ENCODE measurements at places on chromosomes 6 and 20.

DNA sequence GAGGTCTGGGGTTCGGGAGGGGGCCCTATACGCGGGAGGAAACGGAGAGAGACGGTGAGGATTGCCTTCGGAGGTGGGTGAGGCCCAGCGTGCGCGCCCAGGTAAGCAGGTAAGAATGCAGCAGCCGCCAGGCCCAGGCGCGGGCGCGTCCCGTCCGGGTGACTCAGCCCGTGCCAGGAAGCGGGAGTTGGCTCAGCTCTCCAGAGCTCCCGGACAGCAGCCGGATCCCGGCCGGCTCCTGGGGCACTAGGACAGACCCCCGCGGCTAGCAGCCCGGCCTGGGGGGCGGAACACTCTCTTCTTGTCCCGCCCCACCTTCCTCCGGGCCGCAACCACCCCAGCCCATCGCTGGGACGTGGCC, 1.5 kb upstream of the MDFI start:
- DNase-seq = peak; percentile 54

DNA sequence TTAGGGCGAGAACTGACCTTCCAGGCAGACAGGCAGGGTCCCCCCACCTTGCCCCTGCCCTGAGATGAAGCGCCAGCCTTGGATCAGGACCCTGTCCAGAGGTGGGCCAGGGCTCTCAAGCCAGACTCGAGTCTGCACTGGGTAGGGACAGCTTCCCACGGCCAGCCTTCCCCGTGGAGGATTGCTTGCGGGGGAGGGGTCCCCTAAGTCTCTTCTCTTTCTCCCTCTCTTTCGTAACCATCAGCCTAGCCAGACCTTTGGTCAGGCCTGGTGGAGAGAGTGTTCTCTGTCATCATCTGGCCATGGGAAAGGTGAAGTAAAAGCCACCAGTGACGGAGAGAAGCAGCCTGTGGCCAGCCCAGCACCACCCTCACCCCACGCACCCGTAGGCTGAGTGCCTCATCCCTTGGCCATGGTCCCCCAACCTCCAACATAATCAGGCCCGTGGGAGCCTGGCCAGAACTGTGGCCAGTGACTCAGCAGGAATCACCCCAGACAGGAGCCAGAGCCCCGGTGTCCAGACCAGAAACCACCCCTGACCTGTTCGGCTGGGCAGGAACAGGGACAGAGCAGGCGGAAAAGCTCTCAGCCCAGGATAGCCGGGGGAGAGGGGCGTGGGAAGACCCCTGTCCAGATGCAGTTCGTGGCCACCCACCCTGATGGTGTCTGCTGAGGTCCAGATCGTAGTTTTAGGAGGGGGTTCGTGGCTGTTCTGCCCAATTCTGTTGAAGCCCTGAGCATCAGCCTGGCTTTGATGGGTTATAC, 47.1 kb downstream of the SNAI1 start:
- no peak for DNase-seq

DNA sequence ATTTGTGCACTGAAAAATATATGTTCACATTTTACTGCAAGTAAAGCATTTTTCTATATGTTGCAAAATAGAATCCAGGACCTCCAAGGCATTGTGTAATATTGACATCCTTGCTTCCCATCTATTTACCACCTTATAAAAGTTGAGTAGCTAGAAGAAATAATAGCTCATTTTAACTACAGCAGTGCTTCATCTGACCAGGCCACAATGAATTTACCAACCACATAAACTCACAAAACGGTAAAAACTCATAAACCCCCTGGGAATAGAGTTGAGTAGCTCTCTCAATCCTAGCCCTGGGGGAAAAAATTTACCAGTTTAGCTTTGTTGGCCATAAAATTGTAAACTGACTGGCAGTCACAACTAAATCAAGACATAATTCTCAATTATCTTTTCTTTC, 3.9 kb downstream of the ATXN1 start:
- no peak for DNase-seq

GRCh38 chr20:13274275-13274861, 53.3 kb downstream of the ISM1 start:
- DNase-seq = no peak

DNA sequence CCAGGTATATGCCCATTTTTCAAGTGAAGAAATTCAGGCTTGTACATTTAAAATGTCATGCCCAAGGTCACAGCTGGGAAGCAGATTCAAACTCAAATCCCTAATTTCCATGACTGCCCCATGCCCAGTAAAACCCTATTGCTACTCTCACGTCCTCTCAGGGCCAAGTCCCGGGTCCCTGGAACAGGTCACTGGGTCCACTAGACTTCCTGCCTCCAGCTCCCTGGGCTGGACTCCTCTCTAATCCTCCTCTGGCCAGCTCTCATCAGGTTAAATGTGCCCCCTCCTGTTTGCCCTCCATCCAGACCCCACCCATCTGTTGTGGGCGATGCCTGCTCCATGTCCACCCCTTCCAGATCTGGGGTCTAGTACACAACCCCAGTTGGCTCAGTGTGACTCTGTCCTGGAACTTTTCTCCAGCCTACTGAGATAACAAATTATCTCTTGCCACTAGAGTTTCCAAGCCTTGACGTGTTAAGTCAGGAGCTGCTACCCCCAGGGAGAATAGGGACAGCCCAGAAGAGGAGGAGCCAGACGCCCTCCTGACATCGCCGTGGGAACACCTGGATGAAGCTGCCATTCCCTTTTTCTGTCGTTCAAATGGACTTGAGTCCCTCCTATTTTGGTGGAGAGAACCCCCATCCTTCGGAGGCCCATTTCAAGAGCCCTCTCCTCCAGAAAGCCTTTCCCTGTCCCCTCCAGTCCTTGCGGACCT, 3.7 kb upstream of the SPDEF start:
- no peak for DNase-seq

DNA sequence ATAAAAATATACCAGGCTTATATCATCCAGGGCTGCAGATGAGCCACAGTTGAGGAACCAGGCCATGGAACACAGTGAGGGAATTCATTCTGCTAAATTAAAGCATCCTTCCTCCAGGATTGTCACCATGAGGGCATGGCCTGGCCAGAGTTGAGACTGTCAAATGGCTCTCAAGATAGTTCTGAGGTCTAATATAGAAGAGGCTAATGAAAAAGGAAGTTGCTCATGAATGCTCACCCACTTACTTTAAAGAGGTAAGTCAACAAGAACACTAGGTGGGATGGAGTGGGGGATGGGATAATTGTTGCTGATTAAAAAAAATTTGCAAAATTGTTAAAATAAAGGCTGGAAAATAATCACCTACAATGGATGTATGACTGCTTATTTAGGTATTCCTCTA, 72.0 kb upstream of the GCM1 start:
- no peak for DNase-seq

DNA sequence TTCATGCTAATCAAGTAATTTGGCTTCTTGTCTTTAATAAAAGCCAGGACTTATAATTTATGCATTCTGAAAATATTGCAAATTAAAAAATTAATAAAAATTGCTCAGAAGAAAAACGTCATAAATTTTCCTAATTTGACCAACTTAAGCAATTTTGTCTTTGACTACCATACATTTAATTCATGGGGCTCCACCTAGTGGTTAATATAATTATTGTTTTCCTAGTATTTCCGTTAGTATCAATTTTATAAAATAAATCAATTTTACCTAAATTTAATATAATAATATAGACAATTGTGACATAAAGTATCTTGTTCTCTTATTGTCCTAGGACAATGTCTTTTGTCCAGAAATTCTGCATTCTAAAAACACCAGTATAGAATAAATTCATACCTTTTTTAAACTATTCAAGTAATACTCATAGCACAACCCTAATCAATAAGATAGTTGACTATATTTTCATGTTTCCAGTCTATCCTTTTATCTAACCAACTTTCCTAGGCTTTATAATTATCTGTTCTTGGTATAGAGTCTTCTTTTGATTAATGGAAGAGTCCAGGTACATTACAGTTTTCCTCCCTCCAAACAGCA, 319.9 kb downstream of the TRDN start:
- no peak for DNase-seq

- DNase-seq = no peak
These were observed 4.1 kb upstream of the RAB23 start for GRCh38 chr6:57226221-57226620.

GRCh38 chr20:59743767-59744485, 139.6 kb downstream of the PHACTR3 start:
- DNase-seq = peak; percentile 27

- DNase-seq = no peak
These were observed 286.2 kb upstream of the QKI start for GRCh38 chr6:163128324-163128723.

- DNase-seq = no peak
These were observed 94.5 kb downstream of the BACH2 start for GRCh38 chr6:90202156-90202555.

DNA sequence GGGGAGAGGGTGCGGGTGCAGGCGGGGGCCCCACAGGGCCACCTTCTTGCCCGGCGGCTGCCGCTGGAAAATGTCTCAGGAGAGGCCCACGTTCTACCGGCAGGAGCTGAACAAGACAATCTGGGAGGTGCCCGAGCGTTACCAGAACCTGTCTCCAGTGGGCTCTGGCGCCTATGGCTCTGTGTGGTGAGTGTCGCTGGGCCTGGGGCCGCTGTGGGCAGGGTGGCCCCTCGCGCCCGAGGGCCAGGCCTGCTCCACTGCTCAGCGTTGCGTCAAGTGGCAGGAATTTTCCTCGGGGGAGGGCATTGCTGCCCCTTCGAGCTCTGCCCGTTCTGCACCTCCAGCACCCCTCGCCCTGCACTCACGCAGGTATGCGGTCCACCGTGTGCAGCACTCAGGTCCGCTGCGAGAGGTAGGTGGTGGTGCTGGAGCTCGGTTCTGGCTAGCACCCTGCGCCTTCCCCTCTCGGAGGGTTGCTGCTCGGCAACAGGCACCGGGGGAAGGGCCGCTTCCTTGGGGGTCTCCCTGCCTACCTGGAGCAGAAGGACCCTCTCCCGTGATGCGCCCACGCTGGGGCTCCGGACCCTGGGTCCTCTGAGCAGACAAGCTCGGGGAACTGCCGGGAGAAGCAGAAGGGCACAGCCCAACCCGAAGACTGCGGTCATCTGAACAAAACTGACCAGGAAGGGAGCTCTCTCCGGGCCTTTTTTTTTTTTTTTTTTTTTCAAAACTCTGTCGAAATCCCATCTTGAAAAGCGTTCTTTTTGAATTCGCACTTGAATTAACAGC, 674 bp downstream of the MAPK14 start:
- DNase-seq = no peak

DNA sequence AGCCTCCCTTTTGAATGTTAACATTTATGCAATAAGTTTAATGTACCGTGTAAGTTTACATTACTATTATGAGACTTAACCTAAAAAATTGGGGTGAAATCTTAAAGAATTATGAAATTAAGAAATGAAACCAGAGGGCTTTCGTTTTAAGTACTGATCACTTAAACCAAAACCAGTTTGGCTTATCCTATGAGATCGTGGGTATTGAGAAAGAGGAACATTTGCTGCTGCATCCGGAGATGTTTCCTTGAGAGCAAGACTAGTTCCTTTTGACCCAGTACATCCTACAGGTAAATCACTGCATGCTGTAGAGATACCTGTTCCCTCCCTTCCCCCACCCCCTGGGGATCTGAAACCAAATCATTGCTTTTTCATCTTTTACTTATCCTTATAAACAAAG, 201.3 kb downstream of the ESR1 start:
- DNase-seq = no peak

- DNase-seq = no peak
These were observed 100.7 kb downstream of the RIN2 start for GRCh38 chr20:19858466-19859371.

DNA sequence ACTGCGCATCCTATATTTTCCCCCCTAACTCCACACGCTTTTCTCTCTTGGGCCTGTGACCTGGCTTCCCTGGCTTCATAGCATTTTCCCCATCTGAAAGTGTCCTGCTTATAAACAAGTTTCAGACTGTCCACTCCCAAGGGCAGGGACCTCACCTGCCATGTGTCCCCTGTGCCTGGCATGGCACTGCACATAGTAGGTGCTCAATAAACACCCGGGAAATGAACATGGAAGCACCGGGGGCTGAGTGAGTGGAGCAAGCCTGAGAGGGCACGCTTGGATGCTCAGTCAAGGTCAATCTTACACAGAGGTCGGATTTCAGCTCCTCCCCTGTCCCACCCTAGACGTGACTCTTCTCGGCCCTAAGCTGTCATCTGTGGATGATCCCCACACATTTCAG, 96.9 kb downstream of the NFATC2 start:
- no peak for DNase-seq

DNA sequence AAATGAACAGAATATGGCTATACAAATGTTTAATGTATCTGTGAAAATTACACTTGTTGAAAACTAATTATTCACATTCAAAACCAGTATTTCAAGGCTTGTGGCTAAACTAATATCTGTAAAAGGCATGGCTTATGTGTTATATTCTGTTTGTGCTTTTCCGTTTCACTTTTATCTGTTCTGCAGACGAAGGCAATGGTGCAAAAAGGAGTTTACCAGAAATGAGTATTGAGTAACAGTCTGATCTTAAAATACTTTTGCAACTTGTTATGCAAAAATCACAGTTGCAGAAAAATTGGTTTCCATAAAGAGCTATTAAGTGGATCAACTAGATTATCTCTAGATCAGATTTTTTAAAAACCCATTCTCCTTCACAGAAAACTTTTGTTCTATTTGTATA, 9.4 kb upstream of the STX11 start:
- no peak for DNase-seq

- no peak for DNase-seq
These were observed 25.4 kb upstream of the AFDN start for GRCh38 chr6:167801263-167801662.

GRCh38 chr6:37540390-37540789, 40.7 kb upstream of the CCDC167 start:
- DNase-seq = no peak

DNA sequence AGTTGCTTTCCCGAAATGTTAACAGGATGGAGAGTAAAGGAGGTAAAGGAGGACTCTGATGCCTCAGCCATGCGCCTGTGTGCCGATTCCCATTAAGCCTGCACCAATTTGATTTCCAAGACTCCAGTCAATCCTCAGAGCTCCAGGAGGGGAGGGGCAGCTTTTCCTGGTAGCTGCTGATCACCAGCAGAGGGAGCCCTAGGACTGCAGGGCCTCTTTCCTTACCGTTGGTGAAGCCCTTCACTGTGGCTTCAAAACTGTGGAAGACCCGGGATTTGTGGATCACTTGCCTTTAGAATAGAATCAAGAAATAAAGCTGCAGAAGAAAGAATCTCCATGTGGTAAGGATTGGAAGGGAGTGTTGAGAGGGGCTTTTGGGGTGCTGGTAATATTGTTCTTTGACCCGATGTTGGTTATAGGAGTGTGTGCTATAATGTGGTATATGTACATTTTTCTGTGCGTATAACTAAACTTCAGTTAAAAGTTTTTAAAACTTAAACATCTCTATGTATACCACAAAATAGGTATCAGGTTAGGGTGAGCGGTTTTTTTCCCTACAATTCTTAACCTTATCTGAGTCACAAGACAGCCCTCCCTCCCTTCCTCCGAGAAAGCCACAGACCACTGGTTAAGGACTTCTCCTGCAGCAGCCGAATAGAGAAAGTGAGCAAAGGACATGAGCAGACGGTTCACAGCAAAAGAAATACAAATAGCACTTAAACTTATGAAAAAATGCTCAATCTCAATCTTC, 6.9 kb upstream of the OSER1 start:
- peak; percentile 65 for DNase-seq

GRCh38 chr20:13494019-13494418, 144.7 kb downstream of the TASP1 start:
- DNase-seq = no peak
